Amniotic stem cell (primary cell): ENCODE measurements at places on chromosomes 7 and 10.

- DNase-seq = no peak
Observed at GRCh38 chr7:47596502-47597202, 14.7 kb upstream of the TNS3 start.

GRCh38 chr7:128459394-128459878, 3.8 kb downstream of the HILPDA start:
- DNase-seq = no peak

DNA sequence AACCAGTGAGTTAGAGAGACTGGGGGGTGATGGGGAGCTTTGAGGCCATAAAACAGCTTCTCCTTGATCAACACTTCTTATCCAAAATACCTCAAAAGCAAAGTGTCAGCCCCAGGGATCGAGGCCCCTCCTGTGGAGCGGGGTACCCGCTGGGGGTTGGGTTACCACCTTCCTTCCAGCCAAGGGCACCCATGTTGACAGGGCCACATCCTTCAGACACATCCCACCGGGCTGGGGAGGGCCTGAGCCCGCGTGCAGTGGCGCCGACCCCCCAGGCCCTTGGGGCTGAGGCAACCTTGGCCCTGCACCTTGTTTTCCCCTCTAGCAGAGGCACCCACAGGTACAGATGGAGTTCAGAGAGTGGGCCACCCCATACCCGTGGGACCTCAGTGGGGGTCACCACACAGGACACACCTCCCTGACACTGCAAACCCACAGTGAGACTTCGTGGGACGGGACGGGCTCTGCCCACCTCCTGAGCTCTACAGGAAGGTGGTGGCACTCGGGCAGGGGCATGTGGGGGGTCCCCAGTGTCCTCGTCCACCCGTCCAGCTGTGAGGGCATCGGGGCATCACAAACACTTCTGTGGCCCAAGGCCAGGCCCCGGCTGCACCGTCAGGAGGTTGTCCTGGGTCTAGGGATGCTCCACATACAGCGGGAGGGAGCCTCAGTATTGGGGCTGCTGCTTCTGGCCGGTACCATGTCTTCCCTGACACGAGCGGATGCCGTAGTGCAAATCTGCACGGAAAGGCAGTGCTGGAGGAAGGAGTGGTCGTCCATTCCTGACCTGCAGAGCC, 10.7 kb downstream of the DPYSL4 start:
- DNase-seq = no peak

DNA sequence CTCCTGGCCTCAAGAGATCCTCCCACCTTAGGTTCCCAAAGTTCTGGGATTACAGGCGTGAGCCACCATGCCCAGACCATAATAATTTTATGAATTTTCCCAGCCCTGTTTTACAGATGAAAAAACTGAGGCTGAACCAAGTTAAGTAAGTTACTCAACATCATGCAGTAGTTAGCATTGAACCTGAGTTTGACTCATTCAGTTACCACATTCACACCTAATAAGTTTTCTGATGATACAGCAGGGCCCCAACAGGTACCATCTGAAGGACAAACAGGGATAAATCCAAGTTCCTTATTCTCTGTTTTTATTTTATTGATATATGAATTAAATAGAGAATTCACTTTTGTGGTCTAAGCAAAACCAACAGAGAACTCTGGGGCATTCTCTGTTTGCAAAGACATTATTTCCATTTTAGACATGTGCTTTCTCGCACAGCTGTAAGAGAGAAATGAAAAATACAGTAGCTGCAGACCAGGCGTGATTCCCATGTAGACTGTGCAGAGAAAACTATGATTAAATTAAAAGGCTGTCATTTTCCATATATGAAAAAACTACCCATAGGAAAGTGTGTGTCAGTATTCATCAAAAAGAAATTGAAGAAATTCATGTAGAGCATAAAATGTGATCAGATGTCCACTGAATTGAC, 26.6 kb downstream of the APBB1IP start:
- no peak for DNase-seq

- DNase-seq = no peak
Observed at GRCh38 chr7:108561047-108561619, 8.4 kb downstream of the THAP5 start.

GRCh38 chr10:49313501-49314070, 14.6 kb downstream of the C10orf71 start:
- DNase-seq = no peak

DNA sequence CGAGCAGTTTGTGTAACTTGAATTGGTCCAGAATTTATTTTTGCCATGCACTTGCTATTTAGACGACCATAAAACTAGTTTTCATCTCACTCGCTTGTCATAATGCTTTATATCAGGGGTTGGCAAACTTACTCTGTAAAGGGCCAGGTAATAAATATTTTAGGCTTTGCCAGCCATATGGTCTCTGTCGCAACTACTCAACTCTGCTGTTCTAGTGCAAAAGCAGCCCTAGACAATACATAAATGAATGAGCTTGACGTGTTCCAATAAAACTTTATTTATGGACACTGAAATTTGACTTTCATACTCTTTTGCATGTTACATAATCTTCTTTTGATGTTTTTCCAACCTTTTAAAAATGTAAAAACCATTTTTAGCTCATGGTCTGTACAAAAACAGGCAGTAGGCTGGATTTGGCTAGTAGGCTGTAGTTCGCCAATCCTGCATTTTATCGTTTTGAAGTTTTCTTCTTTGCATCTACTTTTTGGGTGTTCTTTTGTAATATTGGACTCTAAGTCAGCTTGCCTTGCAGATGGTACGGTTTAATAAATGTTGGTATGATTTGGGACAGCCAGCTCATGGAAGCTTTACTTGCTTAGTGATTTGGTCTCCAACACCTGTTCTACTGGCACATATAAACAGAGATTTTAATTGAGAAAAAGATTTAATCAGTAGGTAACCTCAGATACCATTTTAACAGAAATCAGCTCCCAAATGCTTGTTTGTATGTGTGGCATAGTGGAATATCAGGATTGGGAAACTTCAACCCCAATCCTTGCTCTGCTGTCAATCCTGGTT, 25.6 kb downstream of the SND1 start:
- no peak for DNase-seq

DNA sequence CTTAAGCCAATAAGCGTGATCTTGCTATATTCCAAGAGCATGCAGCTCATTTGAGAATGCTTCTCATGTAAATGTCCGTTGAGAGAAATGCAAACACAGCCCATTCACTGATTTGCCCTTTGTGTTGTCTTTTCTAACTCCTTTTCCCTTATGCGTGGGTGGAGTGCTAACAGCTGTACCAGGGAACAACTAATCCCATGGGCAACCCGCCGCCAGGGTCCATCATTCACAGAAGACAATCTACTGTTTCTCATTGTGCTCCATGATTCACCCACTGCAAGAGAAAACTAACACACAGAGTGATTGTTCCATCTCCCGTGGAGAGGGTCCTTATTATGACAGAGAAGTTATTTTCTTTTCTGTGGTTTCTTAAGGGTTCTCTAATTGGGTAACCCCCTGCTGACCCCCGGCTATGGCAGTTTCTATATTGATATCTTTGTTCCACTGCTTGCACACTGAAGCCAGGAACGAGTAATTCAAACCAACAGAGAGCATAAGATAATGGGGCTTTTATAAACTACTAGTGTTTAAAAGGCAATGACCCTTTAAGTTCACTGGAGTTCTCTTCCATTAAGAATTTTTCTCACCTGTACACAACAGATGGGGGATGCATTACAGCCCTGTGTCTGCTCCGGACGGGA, 298.7 kb downstream of the BAMBI start:
- DNase-seq = no peak

DNA sequence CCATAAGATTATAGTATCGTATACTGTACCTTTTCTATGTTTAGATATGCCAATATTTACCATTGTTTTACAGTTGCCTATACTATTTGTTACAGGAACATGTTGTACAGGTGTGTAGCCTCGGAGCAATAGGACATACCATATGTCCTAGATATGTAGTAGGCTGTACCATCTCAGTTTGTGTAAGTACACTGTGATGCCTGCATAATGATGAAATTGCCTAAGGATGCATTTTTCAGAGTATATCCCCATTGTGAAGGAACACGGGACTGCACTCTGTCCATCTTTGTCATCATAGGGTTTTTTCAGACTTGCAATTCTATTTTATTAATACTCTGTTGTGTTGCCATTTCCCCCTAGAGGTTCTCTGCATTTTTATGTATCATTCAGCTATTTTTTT, 50.1 kb downstream of the MCU start:
- no peak for DNase-seq

- no peak for DNase-seq
Observed at GRCh38 chr10:11242443-11243387, 225.0 kb downstream of the CELF2 start.

- no peak for DNase-seq
Observed at GRCh38 chr7:25843467-25843866, 308.5 kb upstream of the NFE2L3 start.

GRCh38 chr7:2019711-2020511, 212.8 kb downstream of the MAD1L1 start:
- DNase-seq = peak; percentile 92

DNA sequence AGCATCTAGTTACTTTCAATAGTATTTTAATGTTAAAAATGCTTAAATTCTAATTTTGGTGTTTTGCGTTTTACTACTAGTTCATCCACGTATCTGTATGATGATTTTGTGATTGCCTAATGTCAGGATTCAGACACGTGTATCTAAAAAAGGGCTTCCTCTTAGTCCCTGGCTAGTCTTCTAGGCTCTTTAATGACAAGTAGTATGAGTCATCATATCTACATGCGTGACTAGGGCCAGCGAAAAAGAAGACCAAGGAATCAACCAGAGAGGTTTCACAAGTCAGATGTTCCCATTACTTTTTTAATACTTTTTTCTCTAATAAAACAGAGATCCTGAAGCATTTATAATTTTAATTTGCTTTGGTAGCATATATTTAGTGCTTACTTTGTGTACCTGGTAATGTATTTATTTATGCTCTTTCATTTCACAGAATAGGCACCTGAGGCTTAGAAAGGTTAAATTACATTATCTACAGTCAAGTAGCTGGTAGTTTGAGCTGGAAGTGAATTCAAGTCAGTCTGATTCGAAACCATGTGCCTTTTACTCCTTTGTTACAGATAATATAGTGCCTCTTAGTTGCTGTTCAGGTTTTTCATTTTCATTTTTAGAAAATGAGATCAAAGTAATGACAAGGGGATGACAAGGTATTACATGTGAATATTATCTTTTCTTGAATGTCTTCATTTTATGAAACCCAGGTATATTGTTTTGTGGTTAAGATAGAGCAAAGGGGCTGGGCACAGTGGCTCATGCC, 140.3 kb downstream of the FOXP2 start:
- no peak for DNase-seq

DNA sequence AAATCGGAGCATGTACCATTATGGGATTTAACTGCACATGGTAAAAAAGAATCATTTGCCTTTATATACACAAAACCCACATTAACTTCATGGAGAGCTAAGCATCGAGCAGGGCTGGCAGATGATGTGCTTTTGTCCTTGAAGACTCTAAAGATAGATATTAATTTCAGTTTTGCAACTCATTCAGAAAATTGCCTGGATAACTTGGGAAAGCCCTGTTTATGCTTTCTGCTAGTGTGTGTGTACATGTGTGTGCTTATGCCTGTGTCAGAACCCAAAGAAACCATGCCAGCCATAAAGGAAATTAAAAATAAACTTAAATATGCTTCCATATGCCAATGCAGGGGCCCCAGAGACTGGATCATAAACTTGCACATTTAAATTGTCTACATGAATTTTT, 640.0 kb downstream of the PARD3 start:
- no peak for DNase-seq

DNA sequence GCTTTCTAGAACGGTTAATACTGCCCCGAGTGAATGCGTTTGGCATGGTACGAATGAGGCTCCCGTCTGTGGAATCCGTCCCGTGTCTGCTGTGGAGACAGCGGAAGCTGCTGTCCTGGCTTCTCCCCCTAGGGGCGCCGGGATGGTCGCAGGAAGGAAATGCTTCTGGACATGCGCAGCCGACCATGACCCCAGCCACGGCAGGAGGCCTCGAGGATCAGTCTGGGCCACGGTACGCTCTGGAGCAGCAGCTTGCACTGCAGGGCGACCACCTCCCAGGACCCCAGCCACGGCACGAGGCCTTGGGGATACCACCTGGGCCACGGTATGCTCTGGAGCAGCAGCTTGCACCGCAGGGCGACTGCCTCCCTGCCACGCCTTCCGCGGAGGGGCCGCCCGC, 107.9 kb downstream of the CYTH3 start:
- no peak for DNase-seq

DNA sequence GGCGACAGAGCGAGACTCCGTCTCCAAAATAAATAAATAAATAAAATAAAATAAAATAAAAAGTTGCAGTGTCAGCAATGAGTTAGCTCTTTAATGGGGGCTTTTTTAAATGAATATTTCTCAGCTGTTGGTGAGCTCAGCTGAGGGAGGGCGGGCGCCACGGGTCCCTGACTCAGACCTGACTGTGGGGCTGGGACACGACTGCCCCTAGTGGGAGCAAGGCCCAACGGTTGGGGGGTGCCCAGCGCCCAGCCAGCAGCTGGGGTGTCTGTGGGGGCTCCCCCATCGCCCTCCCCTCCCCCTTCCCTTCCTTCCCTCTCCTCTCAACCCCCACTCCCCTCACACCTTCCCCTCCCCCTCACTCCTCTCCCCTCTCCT, 46.6 kb downstream of the PWWP2B start:
- no peak for DNase-seq

GRCh38 chr10:50228672-50229071, 22.6 kb downstream of the ASAH2 start:
- DNase-seq = no peak

- no peak for DNase-seq
Observed at GRCh38 chr10:100158044-100158805, 27.6 kb downstream of the ERLIN1 start.

- DNase-seq = no peak
Observed at GRCh38 chr7:25967278-25968204, 184.5 kb upstream of the NFE2L3 start.

DNA sequence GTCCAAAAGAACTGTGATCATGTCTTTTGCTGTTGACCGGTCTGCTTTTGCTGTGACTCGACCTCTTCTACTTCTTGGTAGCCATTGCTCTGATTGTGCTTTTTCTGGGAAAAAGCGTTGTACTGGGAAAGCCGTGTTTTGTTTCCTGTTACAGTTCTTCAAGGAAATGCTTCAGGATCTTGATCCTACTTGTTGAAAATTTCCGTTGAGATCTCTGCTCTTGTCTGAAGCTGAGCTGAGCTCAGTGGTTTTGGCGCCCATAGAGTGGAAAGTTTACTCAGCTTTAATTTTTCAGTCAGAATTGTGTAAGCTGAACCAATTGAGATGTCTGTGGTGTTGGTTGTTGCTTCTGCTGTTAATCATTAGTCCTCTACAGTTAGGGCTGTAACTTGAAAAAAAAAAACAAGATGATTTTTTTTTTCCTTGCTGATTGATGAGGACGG, 302.2 kb downstream of the CCDC3 start:
- no peak for DNase-seq

GRCh38 chr10:62726142-62726541, 78.4 kb upstream of the ADO start:
- DNase-seq = no peak

GRCh38 chr7:77538281-77539212, 1.5 kb downstream of the PTPN12 start:
- DNase-seq = peak; percentile 88

DNA sequence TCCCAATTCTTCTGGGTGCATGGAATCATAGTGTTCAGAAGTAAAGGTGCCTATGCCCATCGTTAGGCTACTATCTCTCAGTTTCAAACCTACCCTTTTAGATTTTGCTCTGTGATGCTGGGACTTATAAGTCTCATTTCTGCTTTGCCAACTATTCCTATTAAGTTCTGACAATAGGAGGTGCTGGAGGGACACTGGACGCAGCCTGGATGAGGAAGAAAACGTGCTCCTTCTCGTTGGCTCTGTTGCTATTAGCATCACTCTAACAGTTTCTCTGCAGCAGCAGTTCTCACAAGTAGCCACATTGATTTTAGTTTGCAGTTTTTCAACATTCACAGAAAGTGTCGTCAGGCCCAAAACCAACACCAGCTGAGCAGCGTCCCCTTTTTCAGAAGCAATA, 72.4 kb downstream of the ABCC2 start:
- DNase-seq = no peak
